ENCODE measurements at places on chromosomes 4 and X.

DNA sequence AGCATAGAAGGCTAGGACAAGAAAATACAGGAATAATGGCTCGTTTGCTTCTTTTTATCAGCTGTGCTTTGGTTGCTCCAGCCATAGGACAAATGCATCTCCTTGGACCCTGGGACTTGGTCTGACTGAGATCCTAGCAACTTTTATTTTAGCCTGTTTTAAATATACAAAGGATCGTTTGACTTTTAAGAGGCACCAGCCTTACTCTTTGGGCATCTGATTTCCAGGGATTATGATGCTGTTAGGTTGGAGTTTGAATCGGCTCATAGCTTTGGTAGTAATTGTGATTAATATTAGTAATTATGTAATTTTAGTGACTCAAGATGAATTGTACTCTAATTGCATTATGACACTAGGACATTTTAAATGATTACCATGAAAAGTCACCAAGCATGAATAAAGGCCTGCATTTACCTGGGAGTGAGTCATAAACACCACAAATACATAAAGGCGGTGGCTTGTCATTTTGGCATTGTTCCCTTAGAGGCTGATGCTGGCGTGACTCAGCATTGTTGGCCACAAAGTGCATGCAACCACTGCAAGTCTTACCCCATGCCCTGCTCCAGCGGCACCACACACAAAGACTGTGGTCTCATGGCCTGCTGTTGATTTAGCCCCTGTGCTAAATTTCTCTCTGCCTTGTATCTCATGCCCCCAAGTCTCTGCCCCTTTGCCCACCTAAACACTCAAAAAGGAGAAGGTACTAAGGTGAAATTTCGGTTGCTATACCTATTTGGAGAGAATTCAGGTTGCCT lies 12.4 kb downstream of the GPAT3 start:
- peak; percentile 96 for DNase-seq

GRCh38 chr4:109029987-109030386 lies 267.1 kb upstream of the ETNPPL start:
- DNase-seq, result no peak

DNA sequence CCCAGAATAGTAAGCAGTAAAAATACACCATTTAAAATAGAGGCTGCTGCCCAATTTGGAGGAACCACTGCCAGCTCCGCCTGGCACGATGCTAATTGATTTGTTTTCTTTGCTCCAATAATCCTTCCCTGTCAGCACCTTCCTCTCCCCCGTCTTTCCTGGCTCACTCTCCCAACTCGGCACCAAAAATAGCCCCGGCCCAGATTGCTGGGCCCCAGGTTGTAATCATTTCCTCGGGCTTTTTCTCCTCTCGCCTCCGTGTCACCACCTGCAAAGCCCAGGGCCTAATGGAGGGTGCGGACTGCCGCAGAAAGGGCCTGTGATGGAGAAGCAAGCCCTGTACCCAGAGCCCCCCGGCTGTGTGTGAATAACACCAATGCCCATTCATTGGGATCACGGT lies 197.6 kb upstream of the PSAPL1 start:
- no peak for DNase-seq

GRCh38 chr4:101953949-101954348 lies 163.4 kb downstream of the BANK1 start:
- peak; percentile 79 for DNase-seq

- DNase-seq, result no peak
These were observed 25.9 kb downstream of the COL25A1 start for GRCh38 chr4:109276482-109277095.

DNA sequence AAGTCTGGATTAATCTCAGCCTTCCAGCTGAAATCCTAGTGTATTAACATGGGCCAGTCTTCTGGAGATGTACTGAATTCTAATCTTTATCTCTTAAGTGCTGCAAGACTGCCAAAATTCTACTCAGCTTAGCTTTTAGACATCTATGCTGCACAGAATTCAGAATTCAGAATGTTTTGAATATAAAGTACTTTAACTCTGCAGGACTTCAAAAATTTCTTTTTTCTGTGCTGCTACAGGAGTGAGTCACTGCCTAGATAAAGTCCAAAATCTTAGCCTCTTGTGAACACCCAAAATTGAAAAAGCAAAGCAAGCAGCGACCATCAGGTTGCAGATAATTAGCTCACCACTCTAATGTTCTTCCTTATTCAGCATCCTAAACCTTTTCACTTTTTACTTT lies 1092.6 kb upstream of the PCDH10 start:
- DNase-seq, result no peak

- no peak for DNase-seq
These were observed 21.6 kb downstream of the NYX start for GRCh38 chrX:41468647-41469323.

DNA sequence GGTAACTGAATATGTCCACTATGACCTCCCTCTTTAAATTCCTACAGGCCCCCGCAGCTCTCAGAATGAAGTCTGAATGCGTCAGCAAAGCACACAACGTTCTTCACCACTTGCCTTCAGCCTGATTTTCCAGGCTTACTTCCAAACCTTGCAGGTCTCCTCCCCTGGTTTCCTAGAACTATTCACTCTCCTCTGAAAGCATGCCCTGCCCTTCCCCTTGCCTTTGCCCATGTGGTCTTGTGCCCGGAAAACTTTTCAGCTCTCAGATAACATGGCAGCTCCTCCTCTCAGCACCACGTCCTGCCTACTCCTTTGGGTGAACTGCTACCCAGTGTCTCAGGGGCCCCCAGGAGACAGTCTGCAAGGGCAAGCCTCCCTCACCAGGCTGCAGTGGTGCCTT lies 268.5 kb upstream of the LDB2 start:
- DNase-seq, result no peak
